ENCODE measurements at places on chromosomes 2 and 18.

GRCh38 chr2:85230679-85231467, 96.9 kb downstream of the TGOLN2 start:
- peak; percentile 72 for DNase-seq

- peak; percentile 21 for DNase-seq
Measured at GRCh38 chr2:85924522-85924921, 35.7 kb upstream of the ST3GAL5 start.

DNA sequence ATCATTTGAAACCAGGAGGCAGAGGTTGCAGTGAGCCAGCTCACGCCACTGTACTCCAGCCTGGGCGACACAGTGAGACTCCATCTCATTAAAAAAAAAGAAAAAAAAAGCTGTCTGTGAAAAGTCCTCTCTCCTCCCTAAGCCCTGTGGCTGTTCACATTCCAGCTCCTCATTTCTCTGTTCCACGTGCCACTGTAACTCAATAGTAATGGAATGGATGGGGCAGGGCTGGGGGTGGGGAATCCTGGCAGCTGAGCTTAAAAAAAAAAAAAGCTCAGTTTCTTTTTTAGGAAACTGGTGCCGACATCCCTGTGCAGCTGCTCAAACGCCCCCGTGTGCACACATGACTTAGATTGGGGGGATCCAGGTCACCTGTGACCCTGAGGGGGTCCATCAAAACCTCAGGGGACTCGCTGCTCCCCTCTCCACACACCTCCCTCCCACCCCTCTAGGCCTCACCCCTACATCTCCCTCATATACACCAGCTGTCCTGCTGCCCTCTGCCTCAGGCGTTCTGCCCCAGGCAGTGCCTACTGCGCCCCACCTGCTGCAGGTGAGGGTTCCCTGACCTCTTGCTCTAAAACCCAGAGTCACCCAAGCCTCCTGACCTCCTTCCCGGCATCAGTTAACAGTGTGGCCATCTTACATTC, 255.4 kb downstream of the AGAP1 start:
- no peak for DNase-seq

DNA sequence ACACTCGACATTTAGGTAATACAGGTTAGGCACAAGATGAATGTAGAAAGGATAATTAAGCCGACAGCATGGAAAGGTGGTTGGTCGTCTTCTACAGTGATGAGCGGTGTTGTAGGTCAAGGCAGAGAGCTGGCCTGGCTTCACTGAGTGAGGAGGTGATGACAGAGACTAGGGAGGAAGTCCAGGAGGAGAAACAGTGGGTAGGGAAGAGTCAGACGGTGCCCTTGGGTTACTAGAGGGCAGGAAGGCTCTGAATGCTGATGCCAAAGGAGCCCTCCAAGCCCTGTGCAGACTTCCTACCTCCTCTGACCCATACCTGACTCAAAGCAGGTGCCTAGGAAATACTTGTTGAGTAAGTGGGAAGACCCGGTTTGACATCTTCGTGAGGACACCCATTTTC, 100.8 kb downstream of the ITGB1BP1 start:
- no peak for DNase-seq

GRCh38 chr18:10923141-10923540, 226.2 kb downstream of the PIEZO2 start:
- peak; percentile 29 for DNase-seq

GRCh38 chr2:239720361-239721360, 304.5 kb downstream of the NDUFA10 start:
- no peak for DNase-seq

GRCh38 chr2:180761224-180761623, 219.2 kb upstream of the UBE2E3 start:
- peak; percentile 30 for DNase-seq

DNA sequence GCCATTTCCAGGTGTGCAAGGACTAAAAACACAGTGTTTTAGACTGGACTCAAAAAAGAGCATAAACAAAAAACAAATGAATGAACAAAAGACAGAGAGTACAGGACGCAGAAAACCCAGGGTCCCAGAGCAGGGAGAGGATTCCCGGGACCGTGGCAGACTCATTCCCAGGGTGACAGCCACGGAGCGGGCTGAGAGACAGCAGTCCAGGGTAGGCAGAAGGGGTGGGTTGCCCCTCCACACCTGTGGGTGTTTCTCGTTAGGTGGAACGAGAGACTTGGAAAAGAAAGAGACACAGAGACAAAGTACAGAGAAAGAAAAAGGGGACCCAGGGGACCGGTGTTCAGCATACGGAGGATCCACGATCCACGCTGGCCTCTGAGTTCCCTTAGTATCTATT, 273.4 kb downstream of the EIPR1 start:
- DNase-seq: no peak

- DNase-seq: peak; percentile 79
Measured at GRCh38 chr18:29164020-29164706, 987.2 kb upstream of the CDH2 start.

GRCh38 chr2:131085646-131086045, 7.6 kb downstream of the FAM168B start:
- no peak for DNase-seq

DNA sequence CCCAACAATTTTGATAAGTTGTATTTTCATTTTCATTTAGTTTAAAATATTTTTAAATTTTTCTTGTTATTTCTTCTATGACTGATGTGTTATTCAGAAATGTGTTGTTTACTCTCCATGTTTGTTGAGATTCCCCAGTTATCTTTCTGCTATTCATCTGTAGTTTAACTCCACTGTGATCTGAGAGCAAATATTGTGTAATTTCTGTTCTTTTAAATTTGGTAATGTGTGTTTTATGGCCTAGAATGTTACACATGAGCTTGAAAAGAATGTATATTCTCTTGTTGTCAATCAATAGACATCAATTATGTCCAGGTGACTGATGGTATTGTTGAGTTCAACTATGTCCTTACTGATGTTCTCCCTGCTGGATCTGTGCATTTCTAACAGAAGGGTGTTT, 188.2 kb downstream of the CYP26B1 start:
- DNase-seq: no peak

DNA sequence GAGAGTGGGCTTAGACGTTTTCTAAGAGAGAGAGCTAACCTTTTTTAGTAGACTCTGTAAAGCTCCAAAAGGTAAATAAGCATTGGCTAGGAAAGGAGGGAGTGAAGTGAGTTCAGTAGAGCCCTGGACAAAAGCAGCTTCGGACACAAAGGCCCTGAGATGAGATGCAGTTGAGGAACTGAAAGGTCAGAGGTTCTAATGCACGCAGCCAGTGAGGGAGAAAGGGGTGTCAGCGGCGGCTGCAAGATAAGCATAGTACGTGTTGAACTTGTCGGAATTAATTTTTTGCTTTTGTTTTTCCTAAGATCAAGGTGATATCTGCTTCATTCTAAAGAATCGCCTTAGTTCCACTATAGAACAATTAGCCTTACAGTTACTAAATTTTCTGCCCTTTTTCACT, 11.2 kb upstream of the SLC8A1 start:
- DNase-seq: no peak

DNA sequence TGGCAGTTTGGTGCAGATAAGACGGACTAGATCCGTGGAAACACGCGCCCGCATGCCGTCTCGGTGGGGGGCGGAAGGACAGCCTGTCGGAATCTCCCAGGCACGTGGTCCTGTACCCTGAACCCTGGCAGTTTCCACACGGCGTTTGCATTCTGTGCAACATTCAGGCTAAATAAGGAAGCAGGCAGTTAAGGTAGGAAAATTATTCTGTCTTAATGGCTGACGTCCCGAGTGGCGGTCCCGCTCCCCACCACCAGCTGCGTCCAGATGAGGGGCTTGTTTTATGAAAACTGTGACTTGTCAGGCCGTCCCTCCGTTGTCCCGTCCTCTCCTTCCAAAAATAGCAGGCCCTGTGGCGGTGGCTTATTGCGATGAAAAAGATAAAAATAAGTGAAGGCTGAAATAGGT, 120.2 kb downstream of the NFATC1 start:
- no peak for DNase-seq

DNA sequence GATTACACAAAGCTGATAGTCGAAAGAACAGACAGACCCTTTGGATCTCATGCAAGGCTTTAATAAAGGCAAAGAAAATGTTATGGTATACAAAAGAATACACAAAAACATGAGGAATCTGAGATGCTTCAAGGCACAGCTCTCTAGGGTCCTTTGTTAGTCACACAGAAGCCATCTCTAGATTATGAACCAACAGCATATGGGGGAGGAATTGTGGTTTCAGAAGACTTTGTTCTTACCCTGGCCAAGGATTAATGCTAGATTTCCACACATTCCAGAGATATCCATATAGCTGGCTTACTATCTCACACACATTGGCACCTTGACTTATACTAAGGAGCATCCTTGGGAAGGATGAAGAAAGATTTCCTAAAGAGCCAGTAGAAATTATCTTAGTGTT, 206.1 kb downstream of the GULP1 start:
- DNase-seq: no peak

DNA sequence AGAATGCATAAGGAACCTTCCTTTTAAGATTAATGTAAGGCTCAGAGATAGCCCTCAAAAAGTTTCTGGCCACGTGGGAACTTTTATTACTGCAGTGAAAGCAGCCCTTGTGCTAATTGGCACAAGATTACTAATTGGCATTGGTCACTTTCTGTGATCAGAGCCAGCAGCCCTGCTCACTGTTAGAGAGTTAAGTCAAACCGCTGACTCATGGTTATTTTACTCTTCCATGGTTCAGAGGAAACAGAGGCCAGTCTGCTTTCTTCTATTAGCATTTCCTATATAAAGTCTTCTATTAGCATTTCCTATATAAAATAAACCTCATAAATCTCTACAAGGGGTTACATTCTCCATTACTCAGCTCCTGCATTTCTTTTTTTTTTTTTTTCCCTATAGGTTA, 1.5 kb upstream of the SLC35G4 start:
- peak; percentile 11 for DNase-seq

DNA sequence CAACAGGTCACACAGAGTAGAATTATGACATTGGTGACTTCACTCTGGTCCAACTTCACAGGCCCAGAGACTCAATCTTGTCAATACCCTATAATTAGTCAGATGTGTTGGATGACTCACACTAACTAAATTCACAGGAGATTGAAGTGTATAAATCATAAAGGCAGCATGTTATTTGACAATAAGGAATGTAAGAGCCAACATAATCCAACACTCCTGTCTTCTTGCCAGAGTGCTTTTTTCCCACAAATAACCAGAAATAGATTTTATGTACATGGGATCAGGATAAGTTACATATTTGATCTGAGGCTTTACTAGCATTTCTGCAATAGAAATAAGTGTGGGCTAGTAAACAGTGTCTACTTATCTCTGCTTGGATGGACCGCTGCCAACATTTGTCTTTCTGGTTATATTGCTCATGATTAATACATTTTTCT, 42.2 kb upstream of the ZSWIM2 start:
- DNase-seq: no peak

- DNase-seq: no peak
Measured at GRCh38 chr2:133107058-133107815, 437.2 kb upstream of the LYPD1 start.

- DNase-seq: peak; percentile 89
Measured at GRCh38 chr2:216690853-216691741, 4.3 kb downstream of the IGFBP5 start.

DNA sequence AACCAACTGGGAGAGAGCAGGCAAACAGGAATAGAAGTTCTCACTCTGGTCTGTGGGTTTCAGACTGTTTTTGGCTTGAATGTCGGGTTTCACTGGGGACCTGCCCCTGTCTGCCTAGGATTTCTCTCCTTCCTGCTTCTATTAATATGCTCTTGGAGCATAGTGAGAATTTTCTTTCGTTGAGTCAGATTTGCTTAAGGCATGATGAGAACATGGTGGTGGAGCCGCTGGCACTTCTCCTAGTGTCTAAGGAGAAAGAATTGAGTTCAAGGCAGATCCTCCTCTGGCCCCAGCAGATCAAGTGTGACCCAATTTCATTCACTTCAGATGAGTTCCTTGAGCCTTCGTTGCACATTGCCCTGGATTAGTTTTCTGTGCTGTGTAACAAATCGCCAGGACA, 103.9 kb upstream of the HS6ST1 start:
- no peak for DNase-seq

DNA sequence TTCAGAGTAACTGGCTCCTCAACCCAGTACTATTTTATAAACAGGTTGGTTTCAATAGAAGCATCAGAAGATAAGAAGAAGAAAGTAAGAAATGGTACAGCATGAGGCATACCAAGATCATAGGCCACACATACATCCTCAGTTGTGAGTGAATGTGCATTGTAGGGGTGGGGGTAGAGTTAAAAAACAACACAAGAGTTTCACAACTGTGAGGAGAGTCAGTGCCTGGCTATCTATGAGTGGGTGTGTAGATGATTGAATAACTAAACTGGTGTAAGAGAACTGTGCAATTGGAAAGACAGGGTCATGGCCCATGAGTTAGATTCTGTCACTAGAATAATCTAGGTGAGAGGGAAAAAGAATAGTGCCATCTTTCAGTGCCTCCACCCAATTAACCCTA, 748.2 kb upstream of the ACVR2A start:
- no peak for DNase-seq

DNA sequence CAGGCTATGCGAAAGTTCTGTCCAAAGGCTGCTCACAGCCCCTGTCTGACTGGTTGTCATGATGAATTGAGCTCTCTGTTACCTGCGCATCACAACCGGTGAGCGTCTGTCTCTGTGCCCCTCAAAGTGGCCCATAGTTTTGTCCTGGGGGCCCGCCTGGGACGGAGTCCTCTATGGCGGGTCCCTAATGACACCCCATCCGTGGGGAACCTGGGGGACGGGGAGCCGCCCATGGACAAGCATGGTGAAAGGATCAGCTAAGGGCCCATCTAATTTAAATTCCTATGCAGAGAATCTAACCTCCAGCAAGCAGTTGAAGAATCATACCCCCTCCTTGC, 473 bp downstream of the ELMOD3 start:
- DNase-seq: peak; percentile 23

- DNase-seq: no peak
Measured at GRCh38 chr2:10161961-10162441, 39.5 kb downstream of the RRM2 start.

DNA sequence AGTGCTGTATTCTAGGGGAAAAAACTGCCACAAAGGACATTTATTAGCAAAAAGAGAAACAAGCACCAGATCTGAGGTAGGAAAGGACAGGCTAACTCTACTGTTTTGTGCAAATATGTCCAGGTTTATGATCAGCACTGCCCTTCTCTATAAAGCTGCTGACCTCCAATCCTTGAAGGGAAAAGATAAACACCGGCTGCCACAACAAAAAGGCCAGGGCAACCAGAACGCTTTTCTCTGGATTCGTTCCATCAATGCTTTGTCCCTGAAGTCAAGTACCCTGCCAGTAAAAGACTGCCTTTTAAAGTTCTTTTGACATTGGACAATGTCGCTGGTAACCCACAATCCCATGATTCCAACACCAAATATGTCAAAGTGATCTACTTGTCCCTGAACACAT, 21.0 kb downstream of the SMAD2 start:
- no peak for DNase-seq

- DNase-seq: no peak
Measured at GRCh38 chr2:155141418-155141817, 442.9 kb downstream of the KCNJ3 start.

DNA sequence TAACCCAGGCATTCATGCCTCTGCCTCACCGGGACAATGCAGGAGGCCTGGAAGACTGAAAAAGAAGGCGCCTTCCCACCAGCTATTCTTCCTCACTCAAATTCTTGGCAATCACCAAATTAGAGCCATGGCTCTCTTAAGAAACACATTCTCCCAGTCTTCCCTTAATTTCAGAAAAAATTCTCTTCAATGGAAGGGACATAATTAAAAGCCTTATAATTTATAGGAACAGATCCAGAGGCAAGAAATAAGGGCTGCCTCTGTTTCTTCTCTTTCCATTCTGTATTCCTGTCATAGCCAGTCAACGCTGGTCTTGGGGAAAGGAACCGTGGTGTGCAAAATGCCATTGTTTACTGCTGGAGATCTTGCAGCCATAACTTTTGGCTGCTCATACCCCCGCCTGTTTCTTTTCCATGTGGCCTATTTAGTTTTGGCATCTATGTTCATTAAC, 32.8 kb downstream of the DTNA start:
- no peak for DNase-seq

- DNase-seq: no peak
Measured at GRCh38 chr2:224586127-224586695, 1.0 kb upstream of the CUL3 start.
